Stimulated activated CD8-positive, alpha-beta memory T cell treated with anti-CD3 and anti-CD28 coated beads, Interleukin-12 subunit alpha, Interleukin-12 subunit beta, amount 100 ng/mL, for 1 hour (primary cell): ENCODE measurements at places on chromosomes 7 and 10.

DNA sequence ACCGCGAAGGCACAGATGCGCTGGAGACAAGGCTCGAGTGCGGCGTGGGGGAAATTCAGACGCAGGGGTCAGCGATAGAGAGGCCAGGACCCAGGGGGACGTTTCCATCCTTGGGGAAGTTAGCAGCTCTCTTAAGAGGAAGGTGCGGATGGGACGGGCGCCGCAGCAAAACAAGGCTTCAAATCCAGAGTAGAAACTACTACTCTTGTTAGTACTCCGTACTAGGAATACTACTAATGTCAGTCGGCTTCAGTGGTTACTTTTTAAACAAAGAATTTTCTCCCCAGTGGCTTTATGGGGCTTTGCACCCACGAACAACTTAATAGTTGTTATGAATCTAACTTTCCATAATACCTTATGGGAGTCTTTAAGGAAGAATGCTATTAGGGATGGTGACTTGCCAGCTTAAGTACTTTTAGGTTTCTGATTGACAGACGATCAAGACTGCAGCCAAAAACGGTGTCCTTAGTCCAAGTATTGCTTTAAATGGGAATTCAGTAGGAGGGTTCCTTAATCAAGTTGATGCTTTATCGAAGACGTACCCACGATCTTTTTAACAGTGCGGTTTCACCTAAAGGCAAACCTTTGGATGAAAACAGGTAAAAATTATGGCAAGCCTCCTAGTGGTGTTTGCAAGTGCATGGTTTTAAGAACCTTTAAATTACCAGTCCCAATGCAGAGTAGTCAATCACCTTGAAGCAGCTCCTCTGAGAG lies 812 bp upstream of the IDE start:
- DNase-seq = no peak

DNA sequence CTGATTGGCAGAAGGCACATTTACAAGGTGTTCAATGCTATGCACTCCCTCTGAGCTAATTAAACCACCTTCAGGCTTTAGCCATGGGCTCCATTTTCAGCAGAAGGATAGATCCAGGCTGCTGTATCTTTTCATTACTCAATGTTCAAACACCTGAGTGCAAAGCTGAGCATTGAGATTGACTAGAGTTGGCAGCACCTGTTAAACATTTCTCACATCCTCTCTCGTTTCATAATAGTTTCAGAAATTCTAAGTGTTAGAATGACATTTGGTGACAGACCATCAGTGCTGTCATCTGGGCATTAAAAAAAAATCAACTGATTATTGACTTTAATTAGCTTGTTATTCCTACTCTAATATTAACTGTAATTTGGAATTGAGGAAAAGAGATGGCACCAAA lies 187.1 kb upstream of the SEMA3E start:
- no peak for DNase-seq

GRCh38 chr10:133015816-133016462 lies 71.8 kb upstream of the ADGRA1 start:
- DNase-seq = no peak

DNA sequence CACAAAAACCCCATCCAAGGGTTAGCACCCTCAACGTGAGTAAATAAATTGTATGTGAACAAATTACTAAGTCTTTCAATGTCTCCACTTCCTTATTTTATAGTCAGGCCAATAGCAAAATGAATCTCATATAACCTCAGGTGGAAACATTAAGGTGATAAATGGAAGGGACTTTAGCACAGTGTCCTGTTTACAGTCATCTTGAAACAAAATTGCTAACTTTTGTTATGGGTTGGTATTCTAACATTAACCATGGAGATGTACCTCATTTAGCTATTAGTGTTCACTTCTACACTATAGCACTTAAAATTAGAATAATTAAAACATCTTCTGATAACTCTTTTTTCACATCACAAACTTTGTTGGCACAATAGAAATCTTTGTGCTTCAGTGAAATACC lies 255.8 kb upstream of the CNTNAP2 start:
- DNase-seq = no peak

DNA sequence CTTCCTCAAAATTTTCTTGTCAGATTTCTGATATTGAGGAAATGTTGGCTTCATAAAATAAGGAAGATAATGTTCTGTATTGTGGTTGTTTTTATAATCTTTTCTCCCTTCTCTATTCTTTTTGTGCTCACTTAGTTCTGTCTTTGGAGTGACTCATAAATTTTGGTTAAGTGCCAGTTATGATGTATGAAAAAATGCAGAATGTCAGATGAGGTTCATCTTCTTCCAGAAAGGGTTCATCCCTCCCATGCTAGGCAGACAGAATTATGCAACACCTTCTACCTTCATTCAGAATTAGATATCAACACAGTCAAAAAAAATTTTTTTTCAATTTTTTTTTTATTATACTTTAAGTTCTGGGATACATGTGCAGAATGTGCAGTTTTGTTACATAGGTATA lies 36.6 kb upstream of the CYP2C19 start:
- DNase-seq = no peak

DNA sequence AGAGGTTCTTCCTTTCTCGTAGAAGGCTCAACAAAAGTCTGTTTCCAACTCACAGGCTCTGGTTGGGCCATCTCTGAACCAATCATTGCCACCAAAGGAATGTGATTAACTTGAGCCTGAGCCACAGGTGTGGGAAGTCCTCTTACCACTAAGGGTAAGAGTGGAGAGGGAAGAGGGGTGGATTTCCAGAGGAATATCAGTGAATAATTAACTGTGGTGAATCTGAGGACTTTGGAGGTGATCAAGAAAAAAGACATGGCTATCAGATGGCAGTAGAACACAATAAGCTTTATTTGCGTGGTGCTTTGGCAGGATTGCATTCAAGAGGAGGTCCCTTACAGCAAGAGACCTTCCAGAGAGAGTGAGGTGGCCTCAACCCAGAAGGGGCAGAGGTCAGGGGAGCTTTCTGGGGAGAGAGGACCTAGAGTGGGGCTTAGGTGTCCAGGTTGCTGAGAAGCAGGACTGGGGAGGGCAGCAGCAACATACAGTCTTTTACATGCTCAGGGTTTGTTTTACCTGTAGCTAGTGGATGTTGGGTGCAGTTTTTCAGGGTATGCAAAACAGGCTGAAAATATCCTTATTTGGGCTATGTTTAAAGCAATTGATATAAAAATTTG lies 61.4 kb downstream of the BBS9 start:
- no peak for DNase-seq
